Endothelial cell (in vitro differentiated cells): ENCODE measurements at places on chromosomes 12 and 14.

DNA sequence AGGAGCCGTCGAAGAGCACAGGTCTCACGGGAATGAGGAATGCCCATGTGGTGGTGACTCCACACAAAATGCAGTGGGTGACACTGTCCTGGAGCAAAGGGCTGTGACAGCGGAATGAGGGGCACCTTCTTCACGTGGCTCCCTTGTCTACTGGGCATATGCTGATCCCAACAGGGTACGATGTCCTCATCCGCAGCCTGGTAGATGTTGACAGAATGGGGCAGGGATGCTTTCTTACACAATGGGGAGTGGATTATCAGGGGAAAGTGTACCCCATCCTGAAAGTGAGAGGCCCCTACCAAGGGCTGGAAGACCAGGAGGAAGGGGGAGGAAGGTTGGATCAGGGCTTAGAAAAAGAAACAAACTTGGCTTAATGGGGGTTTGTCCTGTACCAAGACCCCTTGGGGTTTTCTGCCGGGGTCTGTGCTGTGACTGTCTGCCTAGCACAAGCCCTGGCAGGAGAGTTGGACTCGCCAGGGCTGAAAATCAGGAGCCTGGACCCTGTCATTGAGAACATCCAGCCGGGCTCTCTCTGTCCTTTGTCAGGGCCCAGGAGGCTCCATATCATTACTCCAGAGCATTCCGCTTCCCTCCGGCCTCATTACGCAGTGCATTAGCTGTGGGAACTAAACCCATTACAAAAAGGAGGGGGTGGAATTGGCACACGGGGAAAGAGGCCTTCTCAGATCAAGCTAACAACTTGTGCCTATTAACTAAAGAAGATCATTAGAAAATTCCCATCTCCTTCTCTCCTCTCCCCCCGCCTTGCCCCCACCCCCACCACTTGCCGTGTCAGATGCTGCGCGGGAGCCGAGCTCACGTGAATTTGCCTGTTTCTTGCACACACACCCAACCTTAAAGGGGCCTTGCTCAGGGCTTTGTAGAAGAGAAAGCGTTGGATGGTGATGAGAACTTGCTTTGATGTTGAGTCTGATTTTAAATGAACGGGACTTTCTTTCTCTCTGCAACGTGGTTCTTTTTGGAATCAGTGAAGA, 171.8 kb upstream of the PARP11 start:
- no peaks in the 10 kb centered on the region for H3K4me1 ChIP-seq
- no peak overlapping the region for H3K27ac ChIP-seq
- no peak for DNase-seq
- no peak overlapping the region for H3K4me3 ChIP-seq
- H3K27me3 ChIP-seq = no peaks in the 10 kb centered on the region

DNA sequence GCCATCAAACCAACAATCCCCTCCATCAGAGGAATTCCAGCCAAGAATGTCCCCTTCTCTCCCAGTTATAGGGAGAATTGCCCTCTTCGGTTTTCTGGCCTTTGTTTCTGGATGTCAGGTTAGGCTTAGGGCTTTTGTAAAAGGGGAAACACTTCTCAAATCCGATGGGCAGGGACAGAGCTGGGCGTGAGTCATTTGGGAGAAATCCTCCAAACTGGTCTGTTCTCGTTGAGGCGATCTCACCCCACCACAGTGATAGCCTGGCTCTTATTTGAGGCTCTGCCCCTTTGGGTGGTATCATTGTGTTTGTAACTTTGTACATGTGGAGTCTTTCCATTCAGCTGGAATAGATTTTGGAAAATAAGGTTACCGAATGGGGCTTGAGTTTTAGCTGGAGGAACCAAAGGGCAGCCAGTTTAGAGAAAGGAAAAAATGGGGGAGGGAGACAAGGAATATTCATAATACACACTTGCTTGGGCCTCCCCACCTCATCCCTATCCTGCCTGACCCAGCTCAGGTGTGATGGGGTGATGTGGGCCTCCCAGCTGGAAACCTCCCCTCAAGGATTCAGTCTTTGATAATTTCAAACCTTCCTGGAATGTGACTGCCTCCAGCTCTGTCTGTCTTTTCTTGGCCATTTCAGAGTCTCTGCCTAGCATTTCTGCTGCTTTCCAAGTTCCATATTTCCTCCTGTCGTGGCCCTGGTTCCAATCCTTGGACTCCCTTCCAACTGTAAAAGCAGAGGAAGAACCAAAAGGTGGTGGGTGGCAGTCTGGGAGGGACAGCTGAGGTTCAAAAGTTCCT, 7.5 kb downstream of the HOXC4 start:
- peaks cover 37% of the 10 kb centered on the region for H3K27me3 ChIP-seq
- peaks cover 6% of the 10 kb centered on the region for H3K4me1 ChIP-seq
- no peak for DNase-seq
- no peaks in the 10 kb centered on the region for H3K36me3 ChIP-seq

GRCh38 chr14:64196814-64197411, 97.3 kb downstream of the ESR2 start:
- no peak overlapping the region for H3K27ac ChIP-seq
- H3K4me1 ChIP-seq = peaks cover 18% of the 10 kb centered on the region
- DNase-seq = peak; percentile 38
- H3K27me3 ChIP-seq = peaks cover 3% of the 10 kb centered on the region

GRCh38 chr14:93930296-93930988, 3.3 kb downstream of the FAM181A start:
- DNase-seq = no peak
- H3K4me3 ChIP-seq = no peak overlapping the region
- H3K36me3 ChIP-seq = no peaks in the 10 kb centered on the region
- H3K27ac ChIP-seq = no peak overlapping the region
- H3K4me1 ChIP-seq = no peaks in the 10 kb centered on the region

DNA sequence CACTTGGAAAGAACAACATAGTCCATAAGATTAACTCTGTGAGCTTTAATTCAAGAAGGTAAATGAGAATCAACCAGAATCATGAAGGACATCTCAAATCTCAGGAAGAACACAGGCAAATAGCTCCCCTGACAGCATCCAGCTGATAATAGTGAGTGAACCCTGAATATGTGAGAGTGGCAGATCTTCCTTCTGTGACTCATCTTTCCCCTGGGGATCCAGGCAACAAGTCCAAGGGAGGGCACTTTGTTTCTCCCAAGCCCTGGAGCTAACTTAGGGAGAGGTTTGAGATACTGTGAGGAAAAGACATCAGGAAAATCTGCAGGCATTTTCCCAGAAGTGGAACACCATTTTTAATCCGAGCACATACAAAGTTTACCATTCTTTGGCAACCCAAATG, 763.9 kb upstream of the MGAT4C start:
- H3K4me1 ChIP-seq = no peaks in the 10 kb centered on the region
- no peak overlapping the region for H3K4me3 ChIP-seq
- no peak for DNase-seq
- no peaks in the 10 kb centered on the region for H3K36me3 ChIP-seq

- no peak for DNase-seq
- H3K4me1 ChIP-seq = no peaks in the 10 kb centered on the region
- no peaks in the 10 kb centered on the region for H3K36me3 ChIP-seq
- no peak overlapping the region for H3K27ac ChIP-seq
These were observed 169.9 kb downstream of the DYRK2 start for GRCh38 chr12:67818459-67818903.

DNA sequence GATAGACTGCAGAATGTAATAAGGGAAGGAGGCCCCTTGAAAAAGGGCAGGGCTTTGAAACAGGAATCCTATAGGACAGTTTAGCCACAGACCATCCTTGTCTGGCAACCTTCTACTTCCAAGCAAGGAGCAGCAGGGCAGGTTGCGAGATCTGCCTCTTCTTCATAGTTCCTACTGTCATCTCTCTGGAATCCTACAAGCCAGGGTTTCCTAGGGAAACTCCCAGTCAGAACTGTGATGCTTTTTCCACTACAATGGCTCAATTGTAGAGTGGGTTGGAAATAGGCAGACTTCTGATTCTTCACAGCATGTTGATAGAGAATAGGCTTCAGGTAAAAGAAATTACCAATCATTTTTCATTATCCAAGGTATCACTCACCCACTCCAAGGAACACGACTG, 186.3 kb downstream of the DACT1 start:
- H3K4me1 ChIP-seq = no peaks in the 10 kb centered on the region
- no peak for DNase-seq
- no peak overlapping the region for H3K27ac ChIP-seq

DNA sequence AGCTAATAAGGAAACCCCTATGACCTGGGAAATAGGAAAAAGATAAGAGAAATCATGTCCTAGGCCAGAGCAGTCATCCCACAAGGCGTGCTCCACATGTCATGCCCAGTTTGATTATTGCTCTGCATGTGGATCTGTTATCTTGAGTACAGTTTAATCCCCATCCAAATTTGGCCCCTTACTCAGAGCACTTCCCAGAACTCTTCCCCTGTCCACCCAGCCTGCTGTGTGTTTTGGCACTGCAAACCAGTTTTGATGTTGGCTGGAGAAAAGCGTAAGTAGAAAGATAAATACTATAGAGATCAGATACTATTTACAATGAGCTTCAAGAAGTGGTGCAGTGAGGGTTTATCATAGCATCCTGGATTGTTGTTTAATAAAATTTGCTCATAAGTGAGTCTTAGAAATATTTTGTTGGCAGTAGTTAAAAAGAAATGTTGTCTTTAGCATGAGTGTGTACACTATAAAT, 83.8 kb downstream of the PTPRB start:
- H3K27me3 ChIP-seq = peaks cover 2% of the 10 kb centered on the region
- no peak overlapping the region for H3K4me3 ChIP-seq

DNA sequence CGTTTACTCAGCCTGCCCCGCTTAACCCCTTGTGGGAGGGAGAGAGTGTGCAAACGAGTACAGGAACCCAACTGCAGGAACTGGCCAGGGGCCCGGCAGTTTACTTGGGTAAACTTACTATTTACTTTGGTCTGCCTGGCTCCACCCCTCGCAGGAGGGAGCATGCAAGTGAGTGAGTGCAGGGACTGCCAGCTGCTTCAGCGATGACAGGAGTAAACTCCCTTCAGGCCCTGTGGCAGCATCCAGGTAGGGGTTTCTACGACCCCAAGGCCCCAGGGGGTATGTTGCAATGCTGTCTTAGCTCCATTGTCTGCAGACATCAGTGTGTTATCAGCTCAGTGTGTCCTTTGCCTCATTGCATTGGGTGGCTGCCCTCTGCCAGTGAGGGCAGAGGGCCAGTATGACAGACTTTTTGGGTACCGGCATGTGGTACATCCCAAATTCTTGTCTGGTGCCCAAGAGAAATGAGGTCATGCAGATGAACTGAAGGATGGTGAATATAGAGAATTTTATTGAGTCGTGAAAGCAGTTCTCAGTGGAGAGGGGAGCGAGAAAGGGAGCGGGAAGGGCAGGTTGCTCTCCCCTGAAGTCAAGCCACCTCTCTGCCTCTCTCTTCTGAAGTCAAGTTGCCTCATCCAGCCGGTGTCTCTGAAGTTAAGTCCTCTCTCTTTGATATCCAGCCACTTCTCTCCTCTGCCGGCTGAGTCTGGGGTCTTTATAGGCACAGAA, 181.8 kb downstream of the FUT8 start:
- no peak overlapping the region for H3K4me3 ChIP-seq
- H3K36me3 ChIP-seq = no peaks in the 10 kb centered on the region
- H3K27ac ChIP-seq = no peak overlapping the region
- no peaks in the 10 kb centered on the region for H3K27me3 ChIP-seq

- H3K4me1 ChIP-seq = no peaks in the 10 kb centered on the region
- no peak overlapping the region for H3K27ac ChIP-seq
- H3K4me3 ChIP-seq = no peak overlapping the region
These were observed 3.0 kb upstream of the GARIN2 start for GRCh38 chr14:67186172-67186768.

DNA sequence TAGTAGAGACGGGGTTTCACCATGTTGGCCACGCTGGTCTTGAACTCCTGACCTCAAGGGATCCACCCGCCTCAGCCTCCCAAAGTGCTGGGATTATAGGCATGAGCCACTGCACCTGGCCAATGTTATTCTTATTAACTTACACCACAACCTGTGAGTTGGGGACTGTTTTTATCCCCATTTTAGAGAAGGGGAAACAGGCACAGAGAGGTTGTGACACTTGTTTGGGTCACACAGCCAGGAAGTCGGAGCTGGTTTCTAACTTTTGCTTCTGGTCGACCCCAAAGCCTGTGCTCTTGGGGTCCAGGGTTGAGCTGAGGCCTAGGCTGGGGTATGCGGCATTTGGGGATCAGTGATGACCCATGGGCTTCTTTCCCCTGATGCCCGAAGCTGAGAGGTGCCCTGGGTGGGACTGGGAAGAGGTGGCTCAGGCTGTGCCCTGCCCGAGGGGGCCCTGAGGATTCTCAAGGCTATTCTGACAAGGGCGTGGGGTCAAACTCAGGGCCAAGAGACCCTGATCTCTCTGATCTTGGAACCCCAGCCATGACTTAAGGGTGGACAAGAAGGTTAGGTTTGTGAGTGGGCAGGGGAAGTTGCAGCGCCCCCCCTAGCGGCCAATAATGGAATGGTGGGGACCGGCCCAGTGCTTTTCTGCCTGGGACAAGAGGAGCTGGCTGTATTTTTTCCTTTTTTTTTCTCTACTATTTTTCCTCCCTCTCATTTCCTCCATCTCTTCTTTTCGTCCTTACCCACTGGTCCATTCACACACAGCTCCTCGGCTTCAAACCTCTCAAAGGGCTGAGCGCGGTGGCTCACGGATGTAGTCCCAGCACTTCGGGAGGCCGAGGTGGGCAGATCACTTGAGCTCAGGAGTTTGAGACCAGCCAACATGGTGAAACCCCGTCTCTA, 3.0 kb downstream of the SDSL start:
- peak; percentile 78 for DNase-seq
- no peaks in the 10 kb centered on the region for H3K4me1 ChIP-seq
- no peak overlapping the region for H3K27ac ChIP-seq
- H3K36me3 ChIP-seq = no peaks in the 10 kb centered on the region

GRCh38 chr14:73888460-73888725, 1.7 kb downstream of the ZNF410 start:
- no peak for DNase-seq
- H3K4me3 ChIP-seq = no peak overlapping the region
- no peaks in the 10 kb centered on the region for H3K36me3 ChIP-seq
- no peak overlapping the region for H3K27ac ChIP-seq

DNA sequence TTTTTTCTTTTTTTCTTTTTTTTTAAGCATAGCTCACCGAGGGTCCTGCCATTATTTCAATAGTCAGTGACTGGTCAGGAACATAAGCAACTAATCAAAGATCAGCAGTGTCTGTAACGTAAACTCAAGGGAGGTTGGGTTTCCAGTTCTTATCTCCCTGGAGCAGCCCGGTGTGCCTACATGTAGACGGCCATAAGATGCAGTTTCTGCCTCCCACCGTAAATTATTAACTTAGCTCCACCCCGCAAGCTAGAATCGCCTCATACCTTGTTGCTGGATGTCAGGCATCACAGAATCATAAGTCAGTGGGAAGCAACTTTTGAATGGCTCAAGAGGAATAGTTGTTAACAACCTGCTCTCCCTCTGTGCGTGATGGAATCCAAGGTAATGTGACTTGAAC, at the start of gene MYO1H:
Gene MYO1H (plus strand): TSS at position 312 of the 400 bp plus-strand sequence. CDS start 61 bp downstream, at position 373.
- DNase-seq = no peak
- H3K4me1 ChIP-seq = no peaks in the 10 kb centered on the region
- H3K27ac ChIP-seq = no peak within 1 kb of the TSS

- peaks cover 19% of the 10 kb centered on the region for H3K4me1 ChIP-seq
- DNase-seq = no peak
- H3K4me3 ChIP-seq = no peak overlapping the region
- no peak overlapping the region for H3K27ac ChIP-seq
- no peaks in the 10 kb centered on the region for H3K27me3 ChIP-seq
- H3K36me3 ChIP-seq = peaks cover 6% of the 10 kb centered on the region
These were observed 494.9 kb upstream of the ATP2B1 start for GRCh38 chr12:90203556-90203955.
